Epithelial cell of alveolus of lung (primary cell): ENCODE measurements at places on chromosomes 4 and X. TPM values are rescaled to one million over a fixed set of nuclear protein-coding genes. Genes with fewer than 3 reads are reported as not detected.

BEX3 gene
- 287 and 308 TPM in 2 replicates for total RNA-seq

FGF5 gene
- 3.1 and 3.4 TPM in 2 replicates for total RNA-seq

MID2 gene
- total RNA-seq: 6.4 and 22.1 TPM in 2 replicates

ZAR1 gene
- total RNA-seq: not detected in 2 replicates

GYPA gene
- total RNA-seq: not detected in 2 replicates

MAGEA4 gene
- not detected in 2 replicates for total RNA-seq

STK26 gene
- 6.6 and 10.9 TPM in 2 replicates for total RNA-seq

MAGEA11 gene
- not detected in 2 replicates for total RNA-seq

GPRASP1 gene
- total RNA-seq: 0.65 and 1.2 TPM in 2 replicates

HHIP gene
- total RNA-seq: 0.24 and 4.5 TPM in 2 replicates
